ENCODE measurements at places on chromosomes 12 and 14. TPM values are rescaled to one million over a fixed set of nuclear protein-coding genes. Genes with fewer than 3 reads are reported as not detected.

The KRT2 gene
- 0.28 TPM for total RNA-seq

The ACSM4 gene
- not detected for total RNA-seq

The CIDEB gene
- total RNA-seq: 2.2 TPM

The GLIPR1L2 gene
- total RNA-seq: 0.56 TPM

The MYO1H gene
- total RNA-seq: 1.3 TPM

The TEX52 gene
- total RNA-seq: not detected

The CPSF2 gene
- total RNA-seq: 30.8 TPM

The BEGAIN gene
- total RNA-seq: 0.21 TPM

The ATL1 gene
- total RNA-seq: 1.6 TPM

The IL22 gene
- total RNA-seq: not detected

The DHH gene
- total RNA-seq: under 0.01 TPM

The NANOG gene
- total RNA-seq: under 0.01 TPM

The SLC35E3 gene
- total RNA-seq: 1.8 TPM
